ENCODE measurements at places on chromosomes 4 and X. TPM values are rescaled to one million over a fixed set of nuclear protein-coding genes. Genes with fewer than 3 reads are reported as not detected.

FATE1 gene
- not detected for total RNA-seq

APELA gene
- not detected for total RNA-seq

OSTC gene
- total RNA-seq, result 93.1 TPM

BCAP31 gene
- 140 TPM for total RNA-seq

- no peak for DNase-seq
These were observed 385.2 kb downstream of the BMPR1B start for GRCh38 chr4:95142932-95143331.

DNA sequence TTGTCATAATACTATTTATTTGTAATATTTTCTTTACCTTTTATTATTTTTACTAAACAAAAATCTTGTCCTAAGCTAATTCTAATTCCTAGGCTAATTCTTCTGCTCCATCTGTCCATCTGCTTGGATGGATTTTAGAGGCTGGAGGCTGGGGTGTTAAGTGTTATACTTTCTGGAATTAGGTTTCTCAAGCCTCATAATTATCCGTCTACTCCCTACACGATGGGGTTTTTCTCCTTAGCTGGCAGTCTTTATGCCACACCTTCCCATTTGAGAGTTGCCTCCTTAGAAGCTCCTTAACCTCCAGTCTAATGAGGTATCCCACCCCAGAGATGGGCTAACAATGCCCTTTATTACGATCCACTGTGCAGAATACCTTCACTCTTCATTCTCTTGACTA is 37.6 kb upstream of the LGI2 start:
- no peak for DNase-seq

GRCh38 chrX:67613366-67613765 is 69.5 kb downstream of the AR start:
- no peak for DNase-seq

GRCh38 chrX:153993079-153993478 is 20.5 kb downstream of the TMEM187 start:
- DNase-seq, result no peak

Data from CD8-positive, alpha-beta memory T cell (primary cell).